Astrocyte of the spinal cord (primary cell): ENCODE measurements at places on chromosomes 11 and 22.

- peak; percentile 43 for DNase-seq
Observed at GRCh38 chr11:93236741-93237675, 39.2 kb upstream of the SLC36A4 start.

DNA sequence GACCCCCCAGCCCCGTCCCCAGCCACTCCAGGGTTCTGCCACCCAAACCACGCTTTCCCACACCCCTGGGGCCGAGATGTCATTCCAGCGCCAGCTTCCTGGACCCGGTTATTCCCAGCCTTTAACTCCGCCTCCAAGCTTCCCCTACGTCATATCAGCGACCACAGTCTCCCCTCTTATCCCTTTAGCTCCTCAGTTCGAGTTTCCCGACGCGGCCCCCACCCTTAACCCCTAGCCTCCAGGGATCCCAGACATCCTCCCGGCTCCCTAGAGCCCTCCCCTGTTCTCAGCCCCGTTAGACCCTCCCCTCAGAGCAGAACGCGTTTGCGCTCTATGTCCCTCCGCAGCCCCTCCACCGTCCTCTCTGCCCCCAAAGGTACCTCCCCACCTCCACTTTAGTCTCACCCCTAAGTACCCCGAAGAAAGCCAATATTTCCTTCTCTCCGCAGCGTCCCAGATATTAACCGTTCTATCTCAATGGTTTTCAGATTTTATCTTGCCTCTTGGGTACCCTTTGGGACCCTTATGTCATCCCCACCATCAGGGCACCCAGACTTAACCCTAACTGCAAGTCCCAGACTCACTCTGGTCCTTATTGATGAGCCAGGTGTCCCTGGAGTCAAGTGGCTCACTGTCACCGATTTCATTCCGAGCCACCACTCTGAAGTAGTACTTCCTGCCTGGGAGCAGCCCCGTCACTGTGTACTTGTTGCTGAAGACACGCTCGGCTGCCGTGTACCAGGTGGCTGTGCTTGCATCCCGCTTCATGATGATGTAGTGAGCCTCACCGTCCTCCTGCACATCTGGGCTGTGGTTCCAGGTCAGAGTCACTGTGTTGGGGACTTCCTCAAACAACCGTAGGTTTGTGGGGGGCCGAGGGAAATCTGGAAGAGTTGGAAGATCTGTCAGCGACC is 8.0 kb downstream of the TMEM86A start:
- no peak for DNase-seq

- DNase-seq: no peak
Observed at GRCh38 chr11:9002920-9003572, 755 bp downstream of the NRIP3 start.

- DNase-seq: no peak
Observed at GRCh38 chr11:79363256-79363655, 77.6 kb downstream of the TENM4 start.

GRCh38 chr11:28799316-28799715 is 691.1 kb downstream of the METTL15 start:
- no peak for DNase-seq

- DNase-seq: no peak
Observed at GRCh38 chr11:46692450-46692849, 8.0 kb downstream of the ARHGAP1 start.

GRCh38 chr11:114321621-114322257 is 25.5 kb downstream of the NNMT start:
- DNase-seq: peak; percentile 88

GRCh38 chr11:23151819-23152218 is 291.5 kb upstream of the CCDC179 start:
- no peak for DNase-seq

DNA sequence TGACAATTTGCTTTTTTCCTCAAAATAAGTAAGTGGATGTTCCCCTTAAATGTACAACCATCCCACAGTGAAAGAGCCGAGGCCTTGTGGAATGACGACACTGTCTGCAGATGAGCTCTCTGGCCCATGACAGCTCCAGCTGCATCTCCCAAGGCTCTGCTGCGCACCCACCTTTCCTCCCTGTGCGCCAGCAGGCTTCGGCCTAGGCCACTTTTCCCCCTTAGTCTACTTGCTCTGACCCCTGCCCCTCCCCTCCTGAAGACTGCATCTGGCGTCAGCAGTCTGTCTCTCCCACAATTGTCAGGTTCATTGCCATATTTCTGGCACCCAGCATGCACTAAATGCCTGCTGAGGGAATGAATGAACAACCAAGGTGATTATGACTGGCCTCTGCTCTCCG is 2.0 kb downstream of the TOP3B start:
- DNase-seq: no peak

- no peak for DNase-seq
Observed at GRCh38 chr11:59221441-59221840, 8.7 kb upstream of the MPEG1 start.

DNA sequence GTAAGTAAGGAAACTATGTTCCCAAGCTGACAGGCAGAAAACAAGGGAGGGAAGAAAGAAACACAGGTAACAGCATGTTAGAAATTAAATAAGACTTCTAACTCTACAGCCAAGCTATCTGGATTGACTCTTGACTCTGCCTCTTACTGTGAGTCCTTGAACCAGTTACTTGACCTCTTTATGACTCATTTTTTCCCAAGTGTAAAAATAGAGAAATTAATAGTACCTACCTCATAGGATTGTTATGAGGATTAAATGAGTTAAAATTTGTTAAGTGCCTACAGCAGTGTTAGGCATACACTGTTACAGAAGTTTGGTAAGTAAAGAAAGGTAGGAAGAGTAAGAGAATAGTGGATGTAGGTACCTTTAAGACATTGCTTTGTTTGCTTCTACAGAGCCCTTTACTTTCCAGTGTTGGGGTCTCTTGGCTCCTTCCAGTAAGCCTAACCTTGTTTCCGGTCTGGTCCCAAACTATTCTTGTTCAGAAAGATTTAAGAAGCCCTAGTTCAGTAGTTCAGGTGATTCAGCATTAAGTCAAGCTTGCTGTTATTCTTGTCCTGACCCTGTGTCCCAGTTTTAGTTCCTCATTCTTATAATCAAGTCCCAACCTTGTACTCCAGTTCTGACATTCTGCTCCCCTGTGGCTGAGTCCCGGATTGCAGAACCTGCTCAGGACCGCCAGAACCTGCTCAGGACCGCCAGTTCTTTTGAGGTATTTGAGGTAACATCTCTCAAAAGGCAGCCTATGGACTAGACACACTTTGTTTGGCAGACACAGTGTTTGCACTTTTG is 963.4 kb upstream of the CCDC90B start:
- peak; percentile 12 for DNase-seq

DNA sequence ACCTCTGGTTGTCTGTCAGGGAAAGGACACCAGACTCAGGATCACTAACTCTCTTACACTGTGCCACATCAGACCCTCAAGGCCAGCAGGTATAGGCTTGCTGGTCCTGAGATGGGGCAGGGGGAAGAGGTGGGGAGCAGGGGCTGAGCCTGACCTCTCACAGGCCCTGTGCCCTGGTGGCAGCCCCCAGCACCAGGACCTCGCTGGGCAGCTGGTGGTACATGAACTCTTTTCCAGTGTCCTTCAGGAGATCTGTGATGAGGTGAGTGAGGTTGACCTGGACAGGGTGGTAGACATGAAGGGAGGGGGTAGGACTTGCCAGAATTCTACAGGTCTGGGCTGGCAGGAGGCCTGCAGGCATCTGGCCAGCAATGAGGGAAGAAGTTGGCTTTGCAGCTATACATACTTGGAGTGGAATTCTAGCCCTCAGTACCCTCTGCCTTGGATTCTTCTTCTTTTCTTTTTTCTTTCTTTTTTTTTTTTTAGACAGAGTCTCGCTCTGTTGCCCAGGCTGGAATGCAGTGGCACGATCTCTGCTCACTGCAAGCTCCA is 1.4 kb downstream of the NUDT22 start:
- no peak for DNase-seq

DNA sequence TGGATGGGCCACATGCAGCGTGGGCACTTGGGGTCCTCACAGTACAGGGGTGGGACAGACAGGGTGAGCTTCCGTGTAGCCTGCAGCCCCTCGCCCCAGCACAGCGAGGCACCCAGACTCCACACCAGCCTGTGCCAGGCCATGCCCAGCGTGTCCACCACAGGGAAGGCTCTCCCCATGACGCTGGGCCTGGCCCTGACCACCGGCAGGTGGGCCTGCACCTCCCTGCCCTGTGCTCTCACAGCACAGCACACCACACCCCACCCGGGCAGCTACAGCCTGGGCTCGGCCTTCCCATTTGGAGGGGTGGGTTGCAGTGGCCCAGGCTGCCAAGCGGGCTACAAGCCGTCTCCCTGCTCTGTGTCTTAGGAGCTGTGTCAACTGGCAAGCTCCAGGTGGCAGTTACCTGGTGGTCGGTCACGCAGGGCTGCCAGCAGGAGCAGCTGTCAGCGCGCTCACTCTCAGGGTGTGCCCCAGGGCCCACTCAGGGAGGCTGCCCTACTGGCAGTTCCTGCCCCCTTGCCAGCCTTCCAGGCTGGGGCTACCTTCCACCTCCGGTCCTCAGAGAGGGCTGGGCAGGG is 4.6 kb downstream of the MOB2 start:
- no peak for DNase-seq

DNA sequence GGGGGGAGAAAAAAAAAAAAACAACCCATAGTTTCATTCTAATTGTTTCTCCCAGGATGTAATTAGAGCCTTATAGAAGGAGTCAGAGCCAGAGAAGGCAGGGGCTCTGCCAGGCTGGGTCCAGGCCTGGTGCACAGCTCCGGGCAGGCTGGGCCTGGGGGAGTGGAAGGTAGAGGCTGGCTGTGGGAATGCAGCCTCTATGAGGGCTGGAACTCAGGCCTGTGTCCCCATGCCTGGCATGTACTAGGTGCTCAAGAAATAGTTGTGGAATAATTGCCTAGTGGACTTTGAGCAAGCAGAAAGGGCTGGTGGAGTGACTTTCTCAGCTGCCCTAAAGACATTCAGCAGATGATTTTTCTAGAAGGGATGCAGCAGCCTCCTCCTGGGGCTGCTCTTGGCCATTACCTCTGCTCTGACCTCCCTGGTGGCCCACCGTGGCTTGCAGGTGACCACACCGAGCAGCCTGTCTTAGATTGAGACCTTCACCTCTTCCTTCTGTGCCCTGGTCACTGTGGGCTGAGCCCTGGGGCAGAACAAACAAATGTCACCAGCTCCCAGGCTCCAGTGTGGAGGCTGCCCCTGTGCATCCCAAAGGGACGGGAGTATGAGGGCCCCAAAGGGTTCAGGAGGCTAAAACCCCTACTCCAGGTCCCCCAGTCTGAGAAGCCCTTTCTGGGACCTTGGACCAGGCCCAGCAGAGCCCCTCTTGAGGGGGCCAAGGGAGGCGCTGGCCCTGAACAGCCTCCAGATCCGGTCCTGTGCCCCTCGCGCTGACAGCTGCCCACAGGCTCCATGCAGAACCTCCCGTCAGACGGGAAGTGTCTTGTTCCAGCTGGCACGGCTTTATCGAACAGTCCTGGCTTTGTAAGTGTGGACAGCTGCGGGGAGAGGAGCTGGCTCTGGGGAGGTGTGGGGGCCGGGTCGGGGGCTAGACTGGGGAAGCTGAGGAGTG is 18.8 kb downstream of the MYEOV start:
- no peak for DNase-seq

DNA sequence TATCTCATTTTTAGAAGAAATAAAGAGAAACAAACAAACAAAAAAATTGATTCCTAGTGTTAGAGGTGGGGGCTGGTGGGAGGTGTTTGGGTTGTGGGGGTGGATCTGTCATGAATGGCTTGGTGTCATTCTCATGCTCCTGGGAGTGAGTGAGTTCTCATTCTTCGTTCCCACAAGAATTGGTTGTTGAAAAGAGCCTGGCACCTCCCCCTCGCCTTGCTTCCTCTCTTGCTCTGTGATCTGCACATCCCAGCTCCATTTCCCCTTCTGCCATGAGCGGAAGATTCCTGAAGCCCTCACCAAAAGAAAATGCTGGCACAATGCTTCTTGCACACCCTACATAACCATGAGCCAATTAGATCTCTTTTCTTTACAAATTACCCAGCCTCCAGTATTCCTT is 277.8 kb downstream of the ST3GAL4 start:
- DNase-seq: no peak

- DNase-seq: peak; percentile 25
Observed at GRCh38 chr11:12239804-12240371, 129.5 kb downstream of the MICAL2 start.

DNA sequence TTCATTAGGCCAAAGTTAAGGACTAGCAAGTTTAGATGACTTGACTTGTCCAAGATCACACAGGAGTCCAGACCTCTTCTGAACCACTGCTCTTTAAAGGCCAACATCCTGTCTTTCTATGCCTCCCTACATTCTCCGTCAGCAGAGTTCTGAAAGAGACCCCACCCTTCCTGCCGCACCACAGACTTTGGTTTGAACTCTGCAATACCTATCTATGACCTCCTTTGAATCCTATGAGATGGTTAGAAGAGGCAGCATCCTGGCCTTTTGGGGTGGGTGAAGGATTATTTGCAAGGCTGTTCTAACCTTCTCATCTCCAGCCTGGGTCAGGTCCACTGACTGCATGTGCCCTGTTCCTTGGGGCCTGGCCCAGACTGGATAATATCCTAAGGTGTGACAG is 4.3 kb upstream of the RRM1 start:
- DNase-seq: no peak

DNA sequence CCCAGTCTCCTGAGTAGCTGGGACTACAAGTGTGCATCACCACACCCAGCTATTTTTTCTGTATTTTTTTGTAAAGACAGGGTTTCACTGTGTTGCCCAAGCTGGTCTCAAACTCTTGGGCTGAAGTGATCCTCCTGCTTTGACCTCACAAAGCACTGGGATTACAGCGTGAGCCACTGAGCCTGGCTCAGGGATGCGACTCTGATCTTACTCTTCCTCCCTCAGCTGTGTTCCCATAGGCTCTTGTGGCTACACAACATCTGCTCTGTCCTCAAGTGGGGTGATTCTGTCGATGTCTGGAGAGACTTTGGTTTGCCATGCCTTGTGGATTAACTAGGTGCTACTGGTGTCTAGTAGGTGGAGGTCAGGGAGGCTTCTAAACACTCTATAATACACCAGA is 127.0 kb upstream of the SERPIND1 start:
- DNase-seq: no peak
